Glomerular endothelial cell (primary cell): ENCODE measurements at places on chromosomes 7 and 10.

DNA sequence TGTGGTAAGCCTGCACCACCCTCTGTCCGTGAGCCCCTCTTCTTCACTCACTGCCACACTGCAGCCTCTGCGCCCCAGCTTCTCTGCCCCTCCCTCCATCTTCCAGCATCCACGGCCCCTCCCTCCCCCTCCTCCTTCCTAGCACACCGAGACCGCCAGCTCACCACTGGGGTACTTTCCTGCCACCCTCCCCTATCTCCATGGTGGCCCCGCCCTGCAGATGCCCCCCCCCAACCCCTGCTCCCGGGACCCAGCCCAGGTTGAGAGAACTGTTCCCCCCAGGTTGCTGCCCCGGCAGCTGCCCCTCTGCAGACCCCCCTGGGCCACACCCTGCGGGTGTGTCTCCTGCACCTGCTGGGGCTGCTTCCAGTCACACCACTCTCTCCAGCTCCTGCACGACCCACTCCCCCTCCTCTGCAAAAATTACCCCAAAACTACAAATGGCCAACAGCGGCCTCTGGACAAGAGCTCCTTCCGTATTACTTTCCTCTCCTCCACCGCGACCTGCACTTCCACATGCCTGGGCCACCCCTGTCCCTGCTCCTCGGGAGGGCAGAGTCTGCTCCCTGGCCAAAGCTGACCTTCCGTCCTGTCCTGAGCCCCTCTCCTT is 209.2 kb upstream of the PPP2R2D start:
- no peak for DNase-seq

DNA sequence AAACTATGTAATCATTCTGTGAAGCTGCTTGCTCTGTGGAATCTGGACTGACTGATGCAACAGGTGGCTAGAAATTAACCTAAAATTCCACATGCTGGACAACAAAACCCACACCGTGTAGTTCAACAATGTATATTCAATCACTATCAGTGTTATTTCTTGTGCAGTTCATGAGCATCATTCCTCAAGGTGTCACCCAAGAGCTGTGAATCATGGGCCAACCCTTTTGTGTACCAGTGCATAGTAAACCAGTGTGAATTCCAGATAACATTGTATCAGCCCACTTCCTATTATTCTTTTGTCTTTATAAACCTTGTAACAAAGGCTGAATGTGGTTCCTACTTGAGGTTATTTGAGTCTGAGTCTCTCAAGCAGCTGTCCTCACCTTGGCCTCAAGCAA is 905.2 kb upstream of the ZNF722 start:
- no peak for DNase-seq

- DNase-seq: no peak
These were observed 60.8 kb upstream of the CELF2 start for GRCh38 chr10:10956681-10957542.

DNA sequence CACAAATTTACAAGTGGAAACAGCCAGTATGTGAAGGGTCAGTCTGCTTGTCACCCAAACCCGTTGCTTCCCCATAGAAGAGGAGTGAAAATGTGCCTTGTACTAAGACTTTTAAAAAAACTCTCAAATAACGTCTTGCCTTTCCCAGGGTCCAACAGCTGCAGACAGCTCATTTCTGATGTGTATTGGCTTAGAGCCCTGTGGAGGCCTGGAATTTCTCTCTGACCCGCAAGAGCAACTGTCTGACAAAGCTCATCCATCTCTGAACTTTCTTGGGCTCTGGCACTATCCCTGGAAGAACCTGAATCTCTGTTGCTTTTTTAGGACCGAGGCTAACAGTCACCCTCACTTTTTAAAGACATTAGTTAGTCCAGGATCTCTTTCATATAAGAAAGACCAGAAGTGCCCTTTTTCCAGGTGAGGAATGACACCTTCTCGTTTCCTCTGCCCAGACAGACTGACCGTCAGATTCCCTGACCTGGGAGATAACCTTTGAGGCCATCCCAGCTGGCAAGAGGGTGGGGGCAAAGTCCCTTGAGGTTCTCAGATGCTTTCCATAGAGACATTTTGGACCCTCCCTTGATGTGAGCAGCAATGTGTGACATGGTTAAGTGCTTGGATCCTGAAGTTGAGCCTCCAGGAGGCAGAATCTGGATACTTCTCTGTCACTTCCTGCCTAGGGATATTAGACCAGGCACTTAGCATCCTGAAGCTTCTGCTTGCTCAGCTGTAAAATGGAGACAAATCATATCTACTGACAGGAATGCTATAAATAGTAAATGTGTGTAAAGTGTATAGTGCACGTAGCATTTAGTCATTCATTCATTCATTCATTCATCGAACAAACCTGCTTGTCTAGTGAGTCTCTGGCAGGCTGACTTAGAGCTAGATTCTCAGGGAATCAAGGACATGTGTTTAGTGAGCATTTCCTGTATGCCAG is 4.5 kb upstream of the NODAL start:
- DNase-seq: no peak

- peak; percentile 34 for DNase-seq
These were observed 612.1 kb upstream of the FZD8 start for GRCh38 chr10:36254199-36254598.

- peak; percentile 7 for DNase-seq
These were observed 718 bp upstream of the UMAD1 start for GRCh38 chr7:7639847-7640220.

- no peak for DNase-seq
These were observed 398 bp downstream of the DENND11 start for GRCh38 chr7:141701489-141702046.

GRCh38 chr10:100184840-100185239 is 989 bp downstream of the ERLIN1 start:
- DNase-seq: no peak

GRCh38 chr10:14050598-14050997 is 280.1 kb downstream of the FRMD4A start:
- DNase-seq: no peak

DNA sequence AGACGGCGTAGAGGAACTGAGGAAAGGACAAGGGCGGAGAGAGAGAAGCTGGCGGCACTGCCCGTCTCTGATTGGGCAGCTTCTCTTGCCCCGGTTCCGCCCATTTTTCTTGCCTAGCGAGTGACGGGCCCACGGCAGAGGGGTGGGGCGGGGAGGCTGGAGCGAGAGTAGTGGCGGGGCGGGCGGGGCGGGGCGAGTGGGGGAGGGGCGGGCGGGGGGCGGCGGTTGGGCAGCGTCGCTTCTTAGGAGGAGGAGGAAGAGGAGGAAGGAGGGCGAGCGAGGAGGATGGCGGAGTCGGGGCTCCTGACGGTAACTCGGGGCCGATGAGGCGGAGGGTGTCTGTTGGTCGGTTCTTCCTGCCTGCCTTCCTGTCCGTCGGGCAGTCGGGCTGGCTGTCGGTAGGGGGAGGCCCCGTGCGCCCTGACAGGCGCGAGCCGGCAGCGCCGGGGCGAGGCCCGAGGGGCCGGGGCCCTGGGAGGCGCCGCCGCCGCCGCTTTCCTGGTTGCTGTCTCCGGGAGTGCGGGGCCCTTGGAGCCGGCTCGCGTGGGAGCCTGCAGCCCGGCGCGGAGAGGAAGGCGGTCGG is at the start of gene SHOC2:
SHOC2 (plus strand) TSS at position 256 of the 583 bp plus-strand sequence. CDS start 44,755 bp downstream, outside the sequence.
- DNase-seq: no peak

DNA sequence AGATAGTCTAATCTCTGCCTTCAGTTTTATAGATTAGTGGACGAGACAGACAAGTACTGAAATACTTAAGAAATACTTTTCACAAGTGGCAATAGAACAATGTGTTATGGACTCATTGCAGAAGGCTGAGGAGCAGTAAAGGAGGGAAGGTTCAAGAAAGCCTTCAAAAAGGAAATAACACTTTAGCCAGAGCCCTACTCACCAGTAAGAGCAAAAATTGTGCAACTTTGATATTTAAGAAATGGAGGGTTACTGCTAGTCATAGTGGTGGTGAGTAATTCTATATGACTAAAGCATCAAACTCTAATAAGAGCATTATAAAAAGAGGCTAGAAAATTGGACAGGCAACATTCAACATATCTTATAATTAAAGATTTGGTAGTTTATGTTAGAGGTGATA is 28.8 kb downstream of the PTPN12 start:
- DNase-seq: no peak

- no peak for DNase-seq
These were observed 25.9 kb downstream of the TYW1 start for GRCh38 chr7:67022511-67022910.

- no peak for DNase-seq
These were observed 130.0 kb downstream of the PLXDC2 start for GRCh38 chr10:19946245-19946644.

DNA sequence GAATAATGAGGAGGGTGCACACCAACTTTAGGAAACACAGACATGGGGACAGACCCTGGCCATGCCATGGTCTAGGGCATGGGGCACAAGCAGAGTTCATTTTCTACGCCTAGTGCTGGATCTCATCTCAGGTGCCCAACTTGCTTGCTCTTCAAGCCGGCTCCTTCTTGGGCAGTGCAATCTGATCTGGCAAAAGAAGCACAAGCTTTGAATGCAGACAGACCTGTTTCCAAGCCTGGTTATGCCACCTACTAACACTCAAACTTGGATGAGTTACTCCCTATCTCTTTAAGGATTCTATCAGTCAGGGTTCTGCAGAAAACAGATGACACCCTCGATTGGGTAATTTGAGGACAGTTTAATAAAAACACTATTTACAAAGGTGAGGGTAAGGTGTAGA is 34.9 kb upstream of the WAPL start:
- DNase-seq: no peak

DNA sequence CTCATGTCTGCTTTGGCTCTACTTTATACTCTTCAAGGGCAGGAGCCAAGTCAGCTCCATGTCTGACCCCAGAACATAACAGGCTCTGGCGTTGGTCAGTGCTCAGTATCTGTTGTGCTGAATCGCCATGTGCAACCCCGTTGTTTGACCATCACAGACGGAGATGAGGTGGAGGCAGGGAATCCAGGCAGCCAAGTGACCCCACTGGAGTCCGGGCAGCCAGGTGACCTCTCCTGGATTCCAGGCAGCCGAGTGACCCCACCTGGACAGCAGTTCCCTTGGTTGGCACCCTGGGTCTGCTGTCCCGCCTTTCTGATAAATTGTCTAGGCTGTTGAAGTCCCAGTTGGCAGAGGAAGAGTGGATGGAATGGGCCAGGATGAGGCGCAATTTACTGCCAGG is 232.2 kb downstream of the TCERG1L start:
- no peak for DNase-seq

DNA sequence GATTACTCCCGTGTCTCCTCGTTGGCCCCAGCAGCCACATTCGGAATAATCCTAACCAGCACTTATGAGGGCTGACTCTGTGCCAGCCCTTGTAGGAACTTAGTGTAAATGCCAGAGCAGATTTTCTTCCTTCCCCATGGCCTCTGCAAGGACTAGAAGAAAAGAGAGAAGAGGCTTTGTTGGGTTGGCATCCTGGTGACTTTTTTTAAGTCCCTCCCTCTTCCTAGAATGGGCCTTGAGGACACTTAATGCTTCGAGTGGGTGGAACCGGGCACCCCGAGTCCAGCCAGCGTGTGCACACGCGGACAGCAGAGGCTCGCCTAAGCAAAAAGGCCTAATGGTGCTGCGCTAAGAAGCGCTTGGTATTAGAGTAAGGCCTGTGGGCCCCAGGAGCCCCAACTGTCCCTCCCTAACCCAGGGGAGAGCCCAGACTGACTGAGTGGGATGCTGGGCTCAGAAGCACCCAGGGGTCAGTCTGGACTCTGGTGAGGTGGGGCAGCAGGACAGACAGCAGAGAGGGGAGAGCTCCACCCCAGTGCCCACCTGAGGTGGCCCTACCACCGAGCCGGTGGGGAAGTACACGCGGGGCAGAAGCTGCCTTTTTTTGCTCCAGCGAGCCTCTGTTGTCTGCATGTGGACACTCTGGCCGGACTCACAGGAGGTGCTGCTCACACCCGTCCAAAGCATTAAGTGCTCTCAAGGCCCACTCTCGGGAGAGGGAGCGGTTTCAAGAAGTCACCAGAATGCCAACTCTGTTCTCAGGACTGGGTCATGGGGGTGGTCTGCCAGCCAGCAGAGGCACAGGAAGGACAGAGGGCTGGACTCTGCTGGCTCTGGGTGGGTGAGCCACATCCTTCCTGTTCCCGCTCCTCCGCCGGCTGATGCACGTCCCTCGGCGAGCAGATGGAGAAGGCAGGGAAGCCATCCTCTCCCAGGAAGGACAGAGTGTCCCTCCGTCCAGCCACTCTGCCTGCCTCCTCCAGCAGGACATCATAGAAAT is 12.5 kb downstream of the ITPRIP start:
- no peak for DNase-seq

DNA sequence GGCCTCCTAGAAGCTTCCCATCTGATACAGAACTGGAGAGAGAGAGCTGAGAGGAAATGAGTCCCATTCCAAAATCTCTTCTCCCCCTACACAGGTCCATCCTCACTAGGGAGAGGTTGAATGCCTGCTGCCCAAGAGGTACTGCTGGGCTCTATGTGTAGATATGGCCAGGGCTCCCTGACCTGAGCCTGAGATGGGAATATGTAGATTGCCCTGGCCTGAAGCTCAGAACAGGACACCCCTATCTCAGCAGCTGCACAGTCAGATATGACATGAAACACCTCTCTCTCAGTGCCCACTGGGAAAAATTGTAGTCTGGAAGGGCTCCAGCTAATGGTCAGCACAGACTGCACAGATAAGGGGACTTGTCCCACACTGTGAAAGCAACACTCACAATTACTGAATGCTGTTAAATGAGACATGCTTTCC is 3.1 kb upstream of the IFIT1B start:
- DNase-seq: no peak

DNA sequence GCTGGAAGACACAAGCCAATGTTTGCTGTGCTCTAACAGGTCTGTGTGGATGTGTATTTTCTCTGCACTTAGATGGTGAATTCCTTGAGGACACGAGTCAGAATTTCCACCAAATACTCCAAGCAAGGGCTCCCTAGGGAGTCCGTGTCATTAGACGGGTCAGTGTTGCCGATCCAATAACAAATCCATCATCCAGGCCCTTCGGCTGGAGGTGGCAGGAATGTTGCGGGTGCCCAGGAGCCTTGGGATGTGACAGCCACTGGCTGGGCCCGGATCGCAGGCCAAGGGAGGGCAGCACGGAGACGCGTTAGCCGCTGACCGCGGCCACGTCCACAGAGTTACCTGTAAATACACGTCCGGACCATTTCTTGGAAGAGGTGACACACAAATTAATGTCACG is 186.8 kb downstream of the WDR37 start:
- DNase-seq: no peak

- DNase-seq: no peak
These were observed 30.9 kb downstream of the FAM20C start for GRCh38 chr7:223118-223800.

DNA sequence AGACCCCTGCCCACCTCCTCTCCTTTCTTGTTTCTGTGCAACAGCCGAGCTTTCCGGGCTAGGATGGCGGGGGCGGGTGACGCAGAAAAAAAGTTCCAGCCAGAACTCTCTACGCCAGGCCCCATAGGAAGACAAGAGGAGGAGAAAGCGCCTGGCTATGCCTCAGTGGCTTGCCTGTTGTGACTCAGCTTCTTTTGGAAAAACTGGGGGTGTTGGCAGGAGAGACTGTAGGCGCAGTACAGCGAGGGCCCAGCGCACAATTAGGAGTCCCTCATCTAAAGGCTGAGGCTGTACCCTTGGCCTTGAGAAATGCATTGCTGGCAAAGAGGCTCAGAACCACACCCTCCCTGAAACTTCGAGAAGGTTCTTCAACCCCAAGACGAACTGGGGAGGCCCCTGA is 28.0 kb upstream of the KPNA7 start:
- DNase-seq: no peak

- DNase-seq: no peak
These were observed 51.5 kb downstream of the WDR37 start for GRCh38 chr10:1107679-1108078.

- DNase-seq: peak; percentile 33
These were observed 12.7 kb upstream of the LARP4B start for GRCh38 chr10:944034-944831.

- DNase-seq: no peak
These were observed 6.1 kb downstream of the PFKFB3 start for GRCh38 chr10:6208799-6209235.

- DNase-seq: no peak
These were observed 297.8 kb downstream of the KLF6 start for GRCh38 chr10:3487228-3487627.
